ENCODE measurements at places on chromosomes 13 and 19. TPM values are rescaled to one million over a fixed set of nuclear protein-coding genes. Genes with fewer than 3 reads are reported as not detected.

GRCh38 chr19:45646345-45646698 lies 7.1 kb upstream of the EML2 start:
- no peak for DNase-seq

DNA sequence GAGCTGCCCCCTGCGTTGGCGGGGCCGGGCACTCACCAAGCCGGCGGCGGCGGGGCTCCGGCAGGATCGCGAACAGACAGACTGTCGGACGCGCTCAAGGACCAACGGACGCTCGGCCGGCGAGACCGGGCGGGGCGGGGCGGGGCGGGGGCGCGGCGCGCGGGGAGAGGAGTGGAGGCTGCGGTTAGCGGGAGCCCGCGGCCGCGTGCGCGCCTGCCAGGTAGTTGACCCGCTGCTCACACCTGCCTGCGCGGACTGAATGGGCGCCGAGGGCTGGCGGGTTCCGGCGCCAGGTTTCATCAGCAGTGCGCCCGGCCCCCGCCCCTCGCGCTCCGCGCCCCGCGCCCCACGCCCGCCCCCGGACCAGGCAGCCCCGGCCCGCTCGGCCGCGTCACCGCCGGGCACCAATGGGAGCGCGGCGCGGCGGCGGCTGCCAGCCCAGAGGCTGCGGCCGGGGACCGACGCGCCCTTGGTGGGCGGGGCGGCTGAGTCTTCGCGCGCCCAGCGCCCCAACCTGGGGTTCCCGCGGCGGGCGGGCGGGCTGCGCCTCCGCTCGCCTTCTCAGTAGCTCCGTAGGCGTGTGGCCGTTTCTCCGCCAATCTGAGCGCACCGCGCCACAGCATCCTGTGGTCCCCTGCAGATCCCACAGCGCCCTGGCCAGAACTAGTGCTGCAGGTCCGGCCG lies at the start of gene SLC7A1:
TSS of gene SLC7A1 (minus strand) at position 309 of the 684 bp plus-strand sequence. CDS start 59,500 bp downstream, outside the sequence.
- DNase-seq: peak; percentile 94

DNA sequence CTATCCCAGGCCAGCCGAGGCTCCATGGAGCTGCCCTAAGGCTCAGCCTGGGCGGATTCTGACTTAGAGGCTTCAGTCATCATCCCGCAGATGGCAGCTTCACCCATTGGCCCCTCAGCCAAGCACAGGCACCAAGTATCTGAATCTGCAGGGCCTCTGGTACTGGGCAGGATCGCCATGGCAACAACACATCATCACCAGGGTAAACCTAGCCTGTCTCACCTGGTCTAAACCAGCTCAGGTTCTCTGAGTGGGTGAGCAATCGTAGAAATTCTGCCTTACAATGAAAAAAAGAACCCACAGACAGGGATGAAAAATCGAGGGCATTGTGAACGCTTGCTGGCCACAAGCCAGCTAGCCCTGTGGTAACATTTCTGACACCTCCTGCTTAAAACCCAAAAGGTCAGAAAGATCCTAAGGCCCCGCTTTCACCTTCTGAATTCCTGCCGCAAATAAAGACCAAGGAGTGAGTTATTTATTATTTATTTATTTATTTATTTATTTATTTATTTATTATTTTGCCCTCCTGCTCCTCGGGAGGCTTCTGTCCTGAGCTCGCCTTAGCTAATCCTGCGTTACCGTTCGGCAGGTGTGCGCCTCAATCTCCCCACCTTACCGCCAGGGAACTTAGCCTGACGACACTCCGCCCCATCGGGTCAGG lies 12.0 kb upstream of the CEACAM21 start:
- DNase-seq: no peak

DNA sequence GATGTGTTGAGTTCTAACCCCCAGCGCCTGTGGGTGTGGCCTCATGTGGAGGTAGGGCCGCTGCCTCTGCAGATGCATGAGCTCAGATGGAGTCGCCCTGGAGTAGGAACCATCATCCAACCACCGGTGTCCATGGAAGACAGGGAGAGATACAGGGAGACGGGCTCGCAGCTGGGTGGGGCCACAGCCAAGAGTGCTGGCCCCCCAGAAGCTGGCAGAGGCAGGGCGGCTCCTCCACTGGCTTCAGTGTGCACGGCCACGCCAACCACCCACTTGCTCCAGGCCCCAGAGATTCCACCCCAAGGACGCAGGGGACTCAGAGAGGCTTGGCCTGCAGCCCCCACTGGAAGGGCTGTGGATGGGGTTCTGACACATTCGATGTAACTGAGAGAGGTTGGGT lies 5.4 kb upstream of the MCF2L start:
- DNase-seq: no peak

DNA sequence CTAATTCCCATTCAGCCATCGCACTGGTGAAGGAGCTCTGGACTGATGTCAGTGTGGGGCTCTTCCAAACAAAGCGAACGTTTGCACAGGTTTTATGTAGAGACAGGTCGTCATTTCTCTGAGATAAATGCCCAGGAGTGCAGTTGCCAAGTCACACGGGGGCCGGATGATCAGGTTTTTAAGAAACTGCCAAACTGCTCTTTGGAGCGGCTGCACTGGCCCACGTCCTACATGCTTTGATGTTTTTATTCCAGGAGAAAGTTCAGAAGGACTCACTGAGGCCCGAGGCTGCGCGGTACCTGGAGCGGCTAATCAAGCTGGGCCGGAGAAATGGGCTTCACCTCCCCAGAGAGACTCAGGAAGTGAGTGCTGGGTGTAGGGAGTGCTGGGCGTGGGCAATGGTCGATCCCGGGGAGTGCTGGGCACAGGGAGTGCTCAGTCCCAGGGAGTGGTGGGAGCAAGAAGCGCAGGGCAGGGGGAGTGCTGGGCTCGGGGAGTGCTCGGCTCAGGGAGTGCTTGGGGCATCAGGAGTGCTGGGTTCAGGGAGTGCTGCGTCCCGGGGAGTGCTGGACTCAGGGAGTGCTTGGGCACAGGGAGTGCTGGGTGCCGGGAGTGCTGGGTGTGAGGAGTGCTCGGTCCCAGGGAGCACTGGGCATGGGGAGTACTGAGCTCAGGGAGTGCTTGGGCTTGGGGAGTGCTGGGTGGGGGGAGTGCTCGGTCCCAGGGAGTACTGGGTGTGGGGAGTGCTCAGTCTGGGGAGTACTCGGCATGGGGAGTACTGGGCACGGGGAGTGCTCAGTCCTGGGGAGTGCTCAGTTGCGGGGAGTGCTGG lies 10.7 kb downstream of the THOP1 start:
- no peak for DNase-seq

DNA sequence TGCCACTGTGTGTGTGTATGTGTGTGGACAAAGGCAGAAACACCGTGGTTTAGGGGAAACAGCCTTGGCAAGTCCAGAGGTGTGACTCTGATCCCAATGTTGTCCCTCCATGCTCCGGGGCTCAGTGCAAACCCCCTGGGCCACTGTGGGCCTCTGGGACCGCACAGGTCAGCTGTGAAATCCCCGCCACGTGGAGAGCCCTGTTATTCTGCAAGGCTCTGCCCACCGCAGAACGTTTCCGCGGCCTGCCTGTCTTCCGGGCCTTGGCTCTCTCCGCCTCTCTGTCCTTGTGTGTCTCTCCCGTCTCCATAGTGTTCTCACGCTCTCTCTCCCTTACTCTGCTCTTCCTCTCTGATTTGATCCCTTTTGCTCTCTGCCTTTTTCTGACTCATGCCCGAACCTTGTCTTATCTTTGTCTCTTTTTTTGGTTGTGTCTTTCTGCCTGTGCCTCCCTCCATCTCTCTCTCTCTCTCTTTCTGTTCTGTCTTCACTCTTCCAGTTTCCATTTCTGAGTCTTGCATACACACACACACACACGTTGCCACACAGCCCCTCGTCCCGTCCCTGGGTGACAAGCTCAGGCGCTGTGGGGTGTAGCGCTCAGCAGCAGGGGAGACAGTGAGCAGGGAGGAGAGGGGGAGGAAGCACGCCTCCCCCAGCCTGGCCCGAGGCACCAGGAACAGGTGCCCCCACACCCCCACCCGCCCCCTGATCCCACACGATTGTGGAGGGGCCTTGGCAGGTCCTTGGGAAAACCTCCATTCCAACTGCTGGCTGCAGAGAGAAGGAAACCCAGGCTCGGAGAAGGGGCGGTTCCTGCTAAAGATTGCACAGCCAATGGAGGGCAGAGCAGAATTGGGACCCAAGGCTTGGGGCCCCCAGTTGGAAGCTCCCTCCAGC lies 3.0 kb downstream of the TTYH1 start:
- DNase-seq: no peak

DNA sequence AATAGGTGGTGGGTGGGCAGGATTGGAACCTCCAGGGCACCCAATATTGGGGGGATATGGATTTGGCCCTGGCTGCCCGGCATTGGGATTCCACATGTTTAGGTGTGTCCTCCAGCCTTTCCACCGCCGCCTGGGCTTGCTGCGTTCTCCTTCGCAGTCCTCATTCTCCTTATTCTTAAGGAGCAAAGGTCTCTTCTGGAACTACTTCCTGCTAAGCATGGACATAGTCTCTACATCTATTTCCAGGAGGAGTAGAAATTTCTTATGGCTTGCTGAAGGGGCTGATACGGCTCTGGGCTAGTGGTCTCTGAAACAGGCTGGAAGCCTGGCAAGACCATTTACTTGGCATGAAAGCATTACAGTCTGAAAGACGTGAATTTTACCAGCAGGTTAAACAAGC lies 9.2 kb upstream of the FCGBP start:
- DNase-seq: no peak

- no peak for DNase-seq
Observed at GRCh38 chr19:30719189-30719998, 347.2 kb downstream of the ZNF536 start.

GRCh38 chr13:80131204-80131603 lies 209.7 kb downstream of the SPRY2 start:
- DNase-seq: no peak

GRCh38 chr13:78121459-78122348 lies 203.1 kb upstream of the EDNRB start:
- peak; percentile 65 for DNase-seq

- DNase-seq: no peak
Observed at GRCh38 chr19:29524912-29525831, 622 bp upstream of the VSTM2B start.

DNA sequence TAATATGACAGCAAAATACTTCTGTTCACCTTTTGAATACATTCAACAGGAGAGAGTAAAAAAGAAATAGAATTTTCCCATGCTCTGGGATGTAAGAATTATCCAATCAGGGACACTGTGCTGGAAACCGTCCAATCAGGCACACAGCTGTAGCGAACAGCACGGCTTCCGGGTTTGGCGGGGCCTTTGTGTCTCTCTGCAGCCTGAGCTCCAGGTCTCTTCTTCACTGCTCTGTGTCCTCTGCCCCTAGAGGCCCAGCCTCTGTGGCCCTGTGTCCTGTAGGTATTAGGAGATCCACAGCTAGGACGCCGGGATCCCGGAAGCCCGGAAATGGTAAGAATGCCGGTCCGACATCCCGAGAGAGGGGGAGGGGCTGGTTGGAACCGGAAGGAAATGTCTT lies 92.7 kb downstream of the ZNF737 start:
- no peak for DNase-seq

GRCh38 chr13:22081430-22081829 lies 410.6 kb downstream of the FGF9 start:
- no peak for DNase-seq

DNA sequence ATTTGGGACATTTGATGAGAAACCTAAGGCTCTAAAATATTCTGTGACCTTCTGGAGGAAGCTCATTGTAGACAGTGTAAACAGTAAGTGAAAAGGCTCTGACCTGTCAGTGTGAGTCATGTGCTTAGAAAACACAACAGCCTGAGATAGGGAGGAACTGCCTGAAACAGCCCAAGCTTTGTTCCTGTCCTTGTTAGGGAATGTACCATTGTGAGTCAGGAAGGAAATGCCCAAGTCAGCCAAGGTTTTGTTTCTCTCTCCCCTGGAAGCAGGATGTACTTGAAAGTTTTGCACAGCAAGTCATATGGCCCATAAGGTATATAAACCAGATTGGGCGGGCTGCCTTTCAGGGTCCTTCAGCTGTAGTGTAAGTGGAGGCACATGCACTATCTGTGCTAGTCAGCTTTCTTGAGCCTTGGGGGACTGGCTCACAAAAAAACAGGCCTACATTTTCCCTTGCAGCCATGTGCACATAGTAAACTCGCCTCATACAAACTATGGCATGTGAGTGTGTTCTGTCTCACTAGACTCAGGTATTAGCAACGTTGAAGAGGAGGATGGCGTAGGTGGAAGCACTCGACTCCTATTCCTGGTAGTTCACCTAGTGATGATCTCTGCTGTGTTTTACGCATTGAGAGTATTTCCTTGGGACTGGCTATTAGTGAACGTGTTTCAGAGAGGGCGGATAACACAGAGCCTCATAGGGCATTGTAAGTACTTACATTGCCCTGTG lies 141.2 kb upstream of the KLHL1 start:
- DNase-seq: no peak

CATSPERD gene
- total RNA-seq: 0.26 TPM

KLC3 gene
- not detected for total RNA-seq

PLA2G4C gene
- 1.1 TPM for total RNA-seq

KLK12 gene
- total RNA-seq: not detected

PSG1 gene
- total RNA-seq: not detected

TEX29 gene
- not detected for total RNA-seq

CAMSAP3 gene
- total RNA-seq: 1.9 TPM

ZNF682 gene
- total RNA-seq: 17.3 TPM

Data from OCI-LY7 (cell line).